Type B pancreatic cell (in vitro differentiated cells): ENCODE measurements at places on chromosomes 2 and 18.
A peak's percentile ranks its signal among the peaks of the same experiment; 100 is the strongest.

GRCh38 chr18:77143196-77143595, 10.6 kb upstream of the MBP start:
- H3K36me3 ChIP-seq: no peaks in the 10 kb centered on the region
- H3K27me3 ChIP-seq: peaks cover 5% of the 10 kb centered on the region
- peaks cover 14% of the 10 kb centered on the region for H3K4me1 ChIP-seq
- no peak overlapping the region for H3K27ac ChIP-seq
- no peak for DNase-seq

GRCh38 chr18:58310517-58310916, 266.5 kb downstream of the NEDD4L start:
- peaks cover 4% of the 10 kb centered on the region for H3K36me3 ChIP-seq
- H3K27ac ChIP-seq: peak overlapping the region; percentile 50
- no peaks in the 10 kb centered on the region for H3K27me3 ChIP-seq

DNA sequence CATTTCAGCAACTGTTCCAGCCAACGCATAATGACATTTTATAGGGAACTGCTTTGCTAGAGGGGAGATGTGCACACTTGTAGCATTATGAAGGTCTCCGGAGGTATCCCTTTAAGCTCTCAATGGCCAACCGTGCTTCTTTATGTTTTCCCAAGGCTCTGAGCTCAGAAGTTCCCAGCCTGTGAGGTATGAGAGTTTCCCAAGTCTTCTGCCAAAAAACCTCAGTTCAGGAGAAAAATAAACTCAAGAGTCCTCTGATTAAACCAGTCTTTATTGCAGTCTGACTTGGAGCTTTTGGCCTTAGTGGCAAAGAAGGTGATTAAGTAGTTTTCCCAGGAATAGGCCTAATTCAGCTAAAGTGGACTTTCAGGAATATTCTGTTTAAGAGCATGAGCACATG, 35.4 kb upstream of the ZNF532 start:
- peaks cover 20% of the 10 kb centered on the region for H3K4me1 ChIP-seq
- no peaks in the 10 kb centered on the region for H3K36me3 ChIP-seq
- peaks cover 3% of the 10 kb centered on the region for H3K27me3 ChIP-seq
- H3K4me3 ChIP-seq: no peak overlapping the region
- no peak overlapping the region for H3K27ac ChIP-seq

- no peak for DNase-seq
- H3K4me1 ChIP-seq: no peaks in the 10 kb centered on the region
- no peaks in the 10 kb centered on the region for H3K36me3 ChIP-seq
- H3K4me3 ChIP-seq: no peak overlapping the region
- H3K27me3 ChIP-seq: peaks cover 6% of the 10 kb centered on the region
Observed at GRCh38 chr2:127140538-127140937, 33.6 kb upstream of the BIN1 start.

DNA sequence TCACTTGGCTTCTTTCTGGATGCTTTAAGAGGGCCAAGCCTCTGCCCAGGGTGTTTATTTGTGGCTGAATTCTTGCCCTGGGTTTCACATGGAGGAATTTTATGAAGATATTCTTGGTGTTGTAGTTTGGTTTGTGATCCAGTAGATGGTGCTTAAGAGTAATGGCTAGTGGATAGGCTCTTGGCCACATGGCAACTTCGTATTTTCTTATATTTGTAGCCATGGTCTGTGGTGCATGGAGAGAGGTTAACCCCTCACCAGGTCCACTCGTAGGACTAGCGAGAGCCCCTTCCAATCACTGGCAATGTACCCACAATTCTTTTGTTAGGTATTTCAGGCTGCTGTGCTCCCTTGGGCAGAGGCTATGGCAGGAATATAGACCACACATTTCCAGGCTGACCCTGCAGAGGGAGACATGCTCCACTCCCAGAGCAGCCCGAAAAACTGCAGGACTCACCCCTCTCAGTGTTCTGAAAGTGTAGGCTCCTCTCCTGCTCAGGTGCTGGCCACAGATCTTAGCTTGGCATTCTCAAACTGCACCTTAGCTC, 582.1 kb upstream of the SETBP1 start:
- no peak overlapping the region for H3K27ac ChIP-seq
- H3K4me1 ChIP-seq: no peaks in the 10 kb centered on the region
- H3K27me3 ChIP-seq: peaks cover 3% of the 10 kb centered on the region

- no peak for DNase-seq
- H3K36me3 ChIP-seq: no peaks in the 10 kb centered on the region
- H3K27me3 ChIP-seq: no peaks in the 10 kb centered on the region
- H3K27ac ChIP-seq: no peak overlapping the region
- no peak overlapping the region for H3K4me3 ChIP-seq
Observed at GRCh38 chr2:193868833-193869232, 1674.1 kb upstream of the TMEFF2 start.

DNA sequence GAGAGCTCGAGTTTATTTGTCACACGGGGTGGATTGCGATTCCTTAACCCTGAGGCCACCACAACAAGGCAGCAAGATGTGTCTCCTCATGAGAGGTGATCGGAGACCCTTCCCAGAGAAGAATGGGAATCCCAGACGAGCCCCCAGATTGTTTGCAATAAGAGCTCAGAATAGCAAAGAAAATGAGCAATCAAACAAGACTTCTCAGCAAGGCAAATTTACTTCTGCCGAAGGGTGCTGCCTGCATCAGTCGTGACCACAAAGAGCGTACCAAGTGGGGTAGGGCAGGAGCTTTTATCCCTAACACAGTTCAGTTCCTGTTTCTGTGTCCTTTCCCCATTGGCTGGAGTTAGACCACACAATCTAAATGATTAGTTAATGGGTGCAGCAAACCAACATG, 237.5 kb upstream of the SYT4 start:
- H3K27me3 ChIP-seq: no peaks in the 10 kb centered on the region
- H3K36me3 ChIP-seq: no peaks in the 10 kb centered on the region
- no peaks in the 10 kb centered on the region for H3K4me1 ChIP-seq
- H3K27ac ChIP-seq: no peak overlapping the region
- DNase-seq: no peak

- H3K4me1 ChIP-seq: peaks cover 22% of the 10 kb centered on the region
- H3K27me3 ChIP-seq: no peaks in the 10 kb centered on the region
- H3K4me3 ChIP-seq: no peak overlapping the region
- no peak for DNase-seq
- H3K36me3 ChIP-seq: no peaks in the 10 kb centered on the region
Observed at GRCh38 chr18:74793746-74794145, 196.1 kb downstream of the ZNF407 start.

DNA sequence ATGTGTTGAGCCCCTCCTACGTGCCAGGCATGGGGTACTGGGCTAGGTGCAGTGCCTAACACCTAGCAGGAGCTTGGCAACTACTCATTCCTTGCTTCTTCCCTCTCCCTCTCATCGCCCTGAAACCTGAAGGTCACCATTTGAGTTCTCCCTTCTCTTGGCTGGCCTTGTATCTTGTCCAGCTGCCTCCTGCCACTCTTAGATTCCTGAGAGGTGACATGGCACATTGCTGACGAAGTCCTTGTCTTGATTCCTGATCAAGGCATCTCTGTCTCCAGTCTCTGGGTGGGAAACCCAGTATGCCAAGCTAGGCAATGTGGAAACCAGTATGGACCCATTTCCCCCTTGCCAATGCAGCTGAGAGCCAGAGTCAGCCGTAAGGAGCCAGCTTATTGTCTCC, 9.0 kb upstream of the EFR3B start:
- no peaks in the 10 kb centered on the region for H3K36me3 ChIP-seq
- peaks cover 10% of the 10 kb centered on the region for H3K4me1 ChIP-seq
- H3K27me3 ChIP-seq: peaks cover 14% of the 10 kb centered on the region
- no peak overlapping the region for H3K27ac ChIP-seq

DNA sequence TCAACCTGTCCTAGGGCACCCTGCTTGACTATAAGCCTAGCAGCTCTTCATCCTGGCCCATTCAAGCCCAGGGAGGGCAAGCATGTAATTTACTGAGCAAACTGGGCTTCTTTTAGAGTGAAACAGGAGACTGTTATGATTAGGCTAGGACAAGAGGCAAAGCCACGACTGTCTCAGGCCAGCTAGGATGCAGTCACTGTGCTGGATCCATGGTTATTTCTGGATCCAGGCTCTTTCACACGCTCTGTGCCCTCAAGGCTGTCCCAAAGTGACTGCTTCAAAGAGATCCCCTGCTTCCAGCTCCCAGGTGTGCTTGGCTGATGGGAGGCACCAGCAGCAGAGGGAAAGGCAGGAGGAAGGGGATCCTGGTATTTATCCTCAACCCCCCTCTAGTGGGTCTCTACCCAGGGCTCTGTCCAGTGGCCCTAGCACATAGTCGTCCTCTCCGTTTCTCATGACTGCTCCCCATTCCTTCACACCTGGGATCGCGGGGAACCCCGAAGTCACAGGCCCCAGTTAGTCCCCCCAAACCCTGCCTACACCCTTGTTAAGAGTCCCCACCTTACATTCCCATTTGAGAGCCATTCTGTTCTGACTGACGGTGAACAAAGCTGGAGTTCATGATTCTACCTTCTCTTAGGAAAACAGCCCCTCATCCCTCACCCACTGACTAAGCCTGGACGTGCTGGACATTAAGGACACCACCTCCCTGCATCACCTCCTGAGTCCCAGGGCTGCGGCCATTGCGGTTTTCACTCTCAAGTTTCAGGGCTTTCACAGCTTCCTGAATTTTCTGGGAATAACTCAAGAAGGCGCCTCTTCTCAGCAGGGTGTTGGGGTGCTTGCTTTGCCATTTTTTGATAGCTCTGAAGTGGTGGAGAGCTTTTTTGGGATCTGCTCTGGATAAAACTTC, 63.2 kb downstream of the POLR1A start:
- H3K27ac ChIP-seq: no peak overlapping the region
- DNase-seq: no peak
- H3K27me3 ChIP-seq: no peaks in the 10 kb centered on the region

DNA sequence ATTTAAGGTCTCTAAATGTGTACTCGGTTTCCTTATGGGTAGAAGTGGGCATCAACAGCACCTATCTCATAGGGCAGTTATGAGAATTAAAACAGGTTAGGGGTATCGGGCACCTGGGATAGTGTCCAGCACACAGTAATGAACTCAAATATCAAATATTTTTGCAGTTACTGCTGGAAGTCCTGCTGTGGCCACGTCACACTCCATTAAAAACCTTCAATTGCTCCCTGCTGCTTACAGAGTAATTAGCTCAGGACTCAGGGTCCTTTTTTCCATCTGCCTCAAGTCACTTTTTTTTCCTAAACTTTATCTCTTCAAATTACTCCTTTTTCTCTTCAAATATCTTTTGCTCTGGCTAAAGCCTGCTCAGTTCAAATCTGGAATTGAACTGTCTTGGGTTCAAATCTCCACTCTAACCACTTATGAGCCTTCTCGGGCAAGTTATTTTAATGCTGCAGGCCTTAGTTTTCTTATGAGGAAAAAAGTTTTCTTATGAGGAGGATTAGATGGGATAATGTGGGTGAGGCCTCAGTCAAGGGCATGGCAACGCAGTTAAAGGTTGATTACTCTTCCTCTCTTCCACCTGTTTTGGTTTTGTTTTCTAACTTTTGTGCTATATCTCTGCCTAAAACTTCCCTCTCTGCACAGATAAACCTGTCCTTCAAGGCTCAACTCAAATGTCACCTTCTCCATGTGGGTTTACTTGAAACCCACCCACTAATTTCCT, 36.6 kb downstream of the SPRED2 start:
- H3K4me1 ChIP-seq: peaks cover 35% of the 10 kb centered on the region
- no peak for DNase-seq
- H3K36me3 ChIP-seq: peaks cover 5% of the 10 kb centered on the region
- H3K27ac ChIP-seq: peak overlapping the region; percentile 52

DNA sequence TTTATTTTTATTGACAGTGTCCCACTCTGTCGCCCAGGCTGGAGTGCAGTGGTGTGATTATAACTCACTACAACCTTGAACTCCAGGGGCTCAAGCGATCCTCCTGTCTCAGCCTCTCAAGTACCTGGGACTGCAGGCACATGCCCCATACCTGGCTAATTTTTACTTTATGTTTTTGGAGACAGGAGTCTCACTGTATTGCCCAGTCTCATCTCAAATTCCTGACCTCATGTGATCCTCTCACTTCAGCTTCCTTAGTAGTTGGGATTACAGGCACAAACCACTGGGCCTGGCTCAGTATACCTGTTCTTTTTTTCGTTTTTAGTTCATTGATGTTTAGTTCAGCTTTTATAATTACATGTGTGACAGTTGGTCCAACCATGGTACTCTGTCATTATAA, 40.1 kb upstream of the SNORC start:
- no peak overlapping the region for H3K27ac ChIP-seq
- no peak for DNase-seq
- no peaks in the 10 kb centered on the region for H3K27me3 ChIP-seq
- no peak overlapping the region for H3K4me3 ChIP-seq

DNA sequence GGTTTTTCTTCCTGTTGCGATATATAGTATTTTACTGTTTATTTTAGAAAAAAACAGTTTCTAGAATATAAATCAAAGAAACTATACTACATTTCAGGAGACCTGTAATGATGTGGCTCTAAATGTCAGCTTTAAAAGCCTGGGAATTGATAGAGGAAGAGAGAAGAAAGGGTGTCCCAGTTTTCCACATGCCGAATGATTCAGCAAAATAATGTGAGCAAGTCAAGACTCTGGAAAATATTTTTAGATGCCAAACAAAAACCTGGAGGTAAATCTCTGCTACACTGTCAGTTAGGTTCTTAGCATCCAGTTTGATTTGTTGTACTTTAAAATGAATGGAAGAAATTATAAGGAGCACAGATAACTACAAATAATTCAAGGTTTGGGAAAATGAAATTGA, 67.1 kb upstream of the DSG1 start:
- no peak overlapping the region for H3K27ac ChIP-seq
- no peaks in the 10 kb centered on the region for H3K27me3 ChIP-seq
- no peaks in the 10 kb centered on the region for H3K36me3 ChIP-seq
- H3K4me3 ChIP-seq: no peak overlapping the region
- DNase-seq: no peak
